ENCODE measurements at places on chromosomes 11 and 22. TPM values are rescaled to one million over a fixed set of nuclear protein-coding genes. Genes with fewer than 3 reads are reported as not detected.
A peak's percentile ranks its signal among the peaks of the same experiment; 100 is the strongest.

DNA sequence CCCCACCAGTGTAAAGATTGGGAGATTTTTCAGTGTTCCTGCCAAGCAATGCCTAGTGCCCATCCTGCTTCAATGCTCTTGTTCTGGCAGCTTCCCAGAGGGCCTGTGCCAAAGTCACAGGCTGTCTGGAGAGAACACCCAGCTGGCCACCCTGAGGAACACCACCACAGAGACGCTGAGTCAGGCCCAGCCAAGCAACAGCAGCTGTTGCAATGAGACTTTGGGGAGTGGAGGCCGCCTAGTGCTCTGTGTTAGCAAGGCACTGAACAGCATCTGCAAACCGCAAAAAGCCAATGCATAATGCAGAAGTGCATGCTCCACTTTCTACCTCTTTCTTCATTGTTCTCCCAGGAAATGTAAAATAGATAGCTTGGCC lies 168.1 kb downstream of the NXPE2 start:
- DNase-seq, result no peak

DNA sequence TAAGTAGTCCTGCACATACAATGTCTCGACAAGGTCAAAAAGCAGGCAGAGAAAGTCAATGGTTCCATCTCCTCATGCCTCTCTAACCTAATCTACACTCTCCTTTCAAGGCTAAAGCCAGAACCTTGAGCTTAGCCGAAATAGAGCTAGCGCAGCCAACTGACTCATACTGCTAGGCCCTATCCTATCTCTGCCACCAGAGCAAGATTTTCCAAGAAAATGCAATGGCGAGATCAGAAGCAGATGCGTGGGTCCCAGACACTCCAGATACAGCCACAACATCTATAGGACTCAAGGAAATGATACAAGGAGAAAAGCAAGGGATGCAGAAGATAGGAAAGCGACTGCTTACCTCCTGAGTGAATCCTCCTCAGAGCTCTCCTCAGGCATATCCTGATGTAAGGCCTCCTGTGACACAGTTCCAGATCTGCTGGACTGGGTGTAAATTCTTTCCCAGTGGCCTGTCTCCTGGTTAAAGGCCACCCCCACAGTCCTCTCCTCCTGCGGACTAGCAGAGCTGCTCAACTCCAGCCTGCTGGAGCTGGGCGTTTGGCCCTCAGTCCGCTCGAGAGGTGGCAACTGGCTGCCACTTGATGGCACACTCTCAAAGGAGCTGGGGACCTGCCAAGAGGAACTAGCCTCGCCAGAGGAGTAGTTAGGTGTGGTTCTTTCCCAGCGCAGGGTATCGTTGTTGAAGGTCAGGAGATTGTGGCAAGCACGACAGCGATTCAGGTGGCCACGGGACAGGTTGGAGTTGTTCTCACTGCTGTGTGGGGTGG lies 52.0 kb downstream of the AMBRA1 start:
- DNase-seq, result no peak

DNA sequence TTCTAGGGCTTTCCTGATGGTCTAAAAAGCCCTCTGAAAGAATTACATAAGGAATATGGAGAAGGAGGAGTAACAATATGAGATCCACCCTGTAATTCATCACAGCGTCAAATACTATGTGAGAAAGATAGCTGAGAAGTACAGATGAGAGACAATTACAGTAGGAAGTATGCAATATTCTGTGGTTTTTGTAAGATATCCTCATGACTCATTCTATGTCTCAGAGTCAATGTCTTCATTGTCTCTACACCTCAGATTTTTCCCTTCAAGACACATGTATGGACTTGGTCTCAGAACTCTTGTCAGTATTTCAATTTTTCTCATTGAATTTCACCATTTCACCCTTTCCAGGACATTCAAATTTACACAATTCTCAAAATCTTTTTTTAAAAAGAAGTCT lies 343.3 kb upstream of the CTSC start:
- no peak for DNase-seq

DNA sequence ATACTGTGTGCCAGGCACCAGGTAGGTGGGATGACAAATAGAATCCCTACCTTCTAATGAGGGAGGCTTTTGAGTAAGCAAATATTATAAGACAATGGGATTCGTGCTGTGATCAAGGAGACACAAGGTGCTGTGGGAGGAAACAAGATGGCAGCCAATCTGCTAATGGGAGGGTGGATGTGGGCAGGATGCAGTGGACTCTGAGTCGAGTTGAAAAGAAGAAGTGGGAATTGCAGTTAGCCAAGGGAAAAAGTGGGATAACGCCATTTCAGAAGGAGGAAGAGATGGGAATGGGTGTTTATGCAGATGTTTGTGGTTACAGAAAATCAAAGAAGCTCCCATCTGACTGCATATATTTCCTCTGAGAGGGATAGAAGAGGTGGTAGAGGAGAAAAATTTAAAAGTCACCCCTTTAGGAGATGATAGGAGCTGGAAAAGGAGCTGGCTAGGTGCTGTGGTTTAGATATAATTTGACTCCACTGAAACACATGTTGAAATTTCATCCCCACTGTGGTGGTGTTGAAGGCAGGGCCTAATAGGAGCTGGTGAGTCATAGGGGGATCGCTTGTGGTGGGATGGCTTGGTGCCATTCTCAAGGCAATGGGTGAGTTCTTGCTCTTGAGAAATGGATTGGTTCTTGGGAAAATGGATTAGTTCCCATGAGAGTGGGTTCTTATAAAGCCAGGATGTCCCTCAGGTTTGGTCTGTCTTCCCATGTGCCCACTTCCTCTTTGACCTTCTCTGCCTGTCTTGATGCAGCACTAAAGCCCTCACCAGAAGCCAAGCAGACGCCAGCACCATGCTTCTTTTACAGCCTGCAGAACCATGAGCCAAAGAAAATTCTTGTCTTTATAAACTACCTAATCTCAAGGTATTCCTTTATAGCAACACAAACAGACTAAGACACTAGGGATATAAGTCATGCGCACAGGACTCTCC lies 30.0 kb upstream of the POU2AF1 start:
- no peak for DNase-seq

DNA sequence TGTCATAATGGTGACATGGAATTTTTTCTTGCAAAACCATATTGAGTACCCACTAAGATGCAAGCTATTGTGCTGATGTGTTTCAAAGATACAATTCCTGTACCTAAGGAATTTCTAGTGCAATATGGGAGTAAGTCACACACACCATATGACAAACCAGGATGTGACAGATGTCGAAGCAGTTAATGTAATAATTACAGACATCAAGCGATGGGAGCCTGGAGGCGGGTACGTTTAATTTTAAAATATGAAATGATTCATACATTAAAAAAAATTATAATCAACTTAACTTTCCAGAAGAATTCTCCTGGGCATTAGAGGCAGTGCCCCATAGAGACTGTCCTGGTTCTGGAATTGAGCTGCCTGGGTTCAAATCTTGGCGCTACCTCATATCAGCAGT lies 6.0 kb downstream of the SYCE3 start:
- no peak for DNase-seq

GRCh38 chr11:93028960-93029522 lies 59.6 kb downstream of the MTNR1B start:
- no peak for DNase-seq

DNA sequence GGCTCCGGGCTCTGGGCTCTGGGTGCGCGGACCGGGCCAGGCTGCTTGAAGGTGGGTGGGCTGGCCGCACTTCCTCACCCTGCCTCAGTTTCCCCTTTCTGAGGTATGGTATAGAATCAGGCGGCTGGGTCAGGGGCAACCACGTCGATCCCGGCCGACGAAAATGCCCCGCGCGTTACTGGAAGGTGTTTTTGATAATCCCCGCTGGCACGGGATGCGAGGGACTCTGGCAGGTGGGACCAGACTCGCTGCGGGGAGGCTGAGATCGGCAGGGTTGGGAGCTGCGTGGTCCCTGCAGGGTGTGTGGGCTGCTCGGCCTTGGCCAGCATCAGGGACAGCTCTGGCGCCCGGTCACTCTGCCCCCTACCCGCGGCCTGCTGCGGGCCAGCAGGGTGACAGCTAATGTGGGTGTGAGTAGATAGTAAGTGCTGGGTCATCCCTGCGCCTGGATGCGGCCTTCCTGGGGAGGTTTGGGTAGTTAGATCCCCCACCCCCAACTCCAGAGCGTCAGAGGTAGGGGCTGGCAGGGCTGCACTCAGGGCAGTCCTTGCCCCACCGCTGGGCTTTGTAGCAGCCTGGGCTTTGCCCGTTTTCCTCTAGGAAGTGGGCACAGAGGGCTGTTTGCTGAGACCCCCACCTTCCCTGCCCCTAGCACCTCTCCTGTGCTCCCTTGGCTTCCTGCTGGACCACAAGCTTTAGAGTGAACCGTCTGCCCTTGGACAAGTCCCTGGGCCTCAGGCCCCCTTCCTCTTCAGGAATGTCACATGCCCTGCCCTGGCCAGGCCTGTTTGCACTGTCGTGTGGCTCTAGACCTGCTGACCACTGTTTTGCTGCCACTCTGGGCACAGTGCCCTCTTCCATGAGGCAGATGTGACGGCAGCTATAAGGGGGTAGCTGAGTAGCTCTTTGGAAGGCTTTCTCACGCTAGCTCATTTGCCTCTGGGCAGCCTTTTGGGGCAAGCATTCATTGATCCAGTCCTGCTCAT lies 579 bp downstream of the TANGO2 start:
- DNase-seq, result peak; percentile 64

NLRP14 gene
- polyA plus RNA-seq, result 0.02 TPM
